ENCODE measurements at places on chromosomes 12 and 14.

DNA sequence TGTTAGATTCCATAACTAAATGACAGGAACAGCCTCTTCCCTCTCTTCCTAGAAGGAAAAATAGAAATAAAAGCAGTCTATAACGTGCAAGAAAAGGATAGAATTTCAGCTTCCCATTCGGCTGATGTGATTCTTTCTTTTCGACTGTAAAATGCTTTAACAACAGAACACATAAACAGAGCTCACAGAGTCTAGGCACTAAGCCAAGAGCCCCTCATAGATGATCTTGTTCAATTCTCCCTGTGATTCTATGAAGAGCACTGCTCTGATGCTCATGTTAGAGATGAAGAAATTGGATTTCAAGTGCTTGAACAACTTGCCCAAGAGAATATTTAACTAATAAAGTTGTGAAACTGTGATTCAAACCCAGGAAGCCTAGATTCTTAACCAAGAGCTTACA lies 232.7 kb downstream of the RPAP3 start:
- no peak for DNase-seq

DNA sequence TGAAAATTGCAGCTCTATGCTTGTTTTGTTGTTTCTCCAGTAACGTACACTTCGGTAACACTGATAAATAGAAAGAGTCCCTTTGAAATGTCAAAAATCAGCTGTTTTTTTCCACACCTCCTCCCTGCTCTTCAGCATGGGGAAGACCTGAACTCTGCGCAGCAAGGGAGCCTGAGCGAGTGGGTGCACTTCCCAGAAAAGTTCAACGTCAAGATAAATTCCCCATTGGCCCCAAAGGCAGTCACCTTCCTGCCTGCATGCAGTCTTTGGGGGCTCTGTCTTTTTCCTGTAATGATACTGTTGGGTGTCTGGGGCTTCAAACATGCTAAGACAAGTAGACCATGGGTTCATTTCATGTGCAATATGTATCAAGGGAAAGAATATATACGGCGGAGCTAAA lies 8.8 kb upstream of the FOXG1 start:
- DNase-seq, result no peak

- DNase-seq, result no peak
Observed at GRCh38 chr12:103499571-103499970, 3.8 kb upstream of the C12orf42 start.

- DNase-seq, result no peak
Observed at GRCh38 chr14:101553931-101554330, 7.4 kb upstream of the DIO3 start.

- DNase-seq, result no peak
Observed at GRCh38 chr12:119182701-119183493, 4.2 kb downstream of the HSPB8 start.

GRCh38 chr12:69389831-69390230 lies 30.3 kb downstream of the YEATS4 start:
- no peak for DNase-seq

DNA sequence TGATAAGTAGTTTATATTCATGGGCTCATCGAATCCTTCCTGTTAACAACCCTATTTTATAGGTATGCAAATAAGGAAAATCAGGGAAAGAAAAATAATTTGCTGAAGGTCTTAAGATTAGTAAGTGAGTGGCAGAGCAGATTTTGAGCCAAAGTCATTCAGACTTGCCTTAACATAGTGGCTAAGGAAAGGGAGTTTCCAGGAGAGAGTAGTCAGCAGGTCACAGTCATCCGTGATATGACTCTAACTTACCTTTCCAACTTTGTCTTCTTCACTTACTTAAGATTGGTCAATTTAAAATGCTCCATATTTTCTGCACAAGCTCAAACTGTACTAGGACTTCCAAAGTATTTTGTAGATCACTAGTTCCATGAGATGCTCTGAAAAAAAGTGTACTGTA lies 46.6 kb downstream of the AKAP6 start:
- DNase-seq, result no peak

- DNase-seq, result no peak
Observed at GRCh38 chr14:91152499-91152898, 38.6 kb downstream of the DGLUCY start.

GRCh38 chr14:92694807-92695206 lies 53.6 kb downstream of the LGMN start:
- DNase-seq, result no peak

DNA sequence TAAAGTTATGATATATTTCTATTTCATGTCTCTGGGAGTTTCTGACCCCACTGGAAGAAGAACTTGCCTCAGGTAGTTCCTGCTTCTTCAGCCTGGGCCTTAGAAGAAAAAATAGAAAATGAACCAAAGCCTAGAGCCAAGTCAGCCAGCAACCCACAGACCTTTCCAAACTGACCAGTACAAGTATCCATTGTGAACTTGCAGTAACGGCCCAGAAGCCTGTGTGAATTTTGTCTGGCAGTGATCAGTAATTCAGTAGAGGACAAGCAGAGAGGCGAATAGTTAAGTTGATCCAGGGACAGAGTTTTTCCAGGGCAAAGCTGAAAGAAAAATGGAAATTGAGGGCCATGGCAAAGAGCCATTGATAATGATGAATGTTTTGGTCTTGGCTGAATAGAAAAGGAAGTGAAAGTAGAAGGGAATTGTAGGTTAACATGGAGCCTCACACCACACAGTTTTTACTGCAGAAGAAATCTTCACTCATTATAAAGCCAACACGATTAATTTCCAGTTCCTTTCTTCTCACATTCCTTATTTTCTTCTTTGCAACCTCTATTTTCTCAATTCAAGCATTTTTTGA lies 311.8 kb downstream of the BTG1 start:
- DNase-seq, result no peak

DNA sequence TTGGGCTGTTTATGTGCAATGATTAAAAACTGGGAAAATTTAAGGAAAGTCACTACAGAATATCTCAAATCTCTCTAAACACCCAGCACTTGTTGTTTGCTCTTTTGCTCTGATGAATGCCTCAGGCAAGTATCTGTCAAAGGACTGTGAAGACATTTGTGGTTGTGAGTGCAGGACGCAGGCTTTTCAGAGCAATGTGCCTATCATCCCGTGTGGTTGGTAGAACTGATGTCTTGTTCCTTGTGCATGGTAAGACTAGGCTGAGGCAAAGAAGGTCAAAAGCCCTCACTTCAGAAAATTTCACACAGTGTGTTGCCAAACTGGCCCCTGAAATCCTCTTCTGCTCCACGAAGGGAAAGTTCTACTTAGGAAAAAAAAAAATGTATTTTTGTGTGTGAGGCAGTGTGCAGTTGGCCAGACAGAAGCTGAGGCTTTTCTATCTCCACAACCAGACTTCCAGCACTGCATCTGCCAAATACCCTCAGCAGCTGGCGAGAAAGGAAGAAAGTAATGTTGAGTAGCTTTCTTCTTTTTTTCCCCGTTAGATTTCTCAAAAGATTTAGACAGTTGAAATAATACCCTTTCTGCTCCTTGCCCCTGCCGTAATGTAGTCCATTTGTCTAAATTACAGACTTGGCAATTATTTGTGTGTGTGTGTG lies 1103.1 kb downstream of the VRK1 start:
- DNase-seq, result no peak

GRCh38 chr14:100037353-100037752 lies 27.9 kb upstream of the EVL start:
- DNase-seq, result no peak

DNA sequence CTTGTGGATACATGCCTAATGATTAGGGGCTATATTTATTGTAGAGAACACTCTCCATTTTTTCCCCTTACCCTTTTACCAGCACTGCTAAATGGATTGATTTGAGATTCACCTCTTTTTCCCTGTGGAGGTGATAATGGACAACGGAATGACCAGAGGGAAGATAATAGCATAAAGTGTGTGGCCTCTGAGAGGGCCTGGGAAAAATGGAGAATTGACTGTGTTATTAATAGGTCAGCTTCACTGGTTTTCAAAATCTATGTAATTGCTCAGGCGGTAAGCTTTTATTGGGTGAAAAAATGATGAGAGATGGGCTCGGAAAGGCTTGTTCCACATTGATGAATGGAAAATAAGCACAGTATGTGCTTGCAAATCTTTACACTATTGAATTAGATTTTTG lies 15.8 kb downstream of the FLRT2 start:
- DNase-seq, result no peak

- no peak for DNase-seq
Observed at GRCh38 chr14:37320106-37320505, 122.4 kb downstream of the MIPOL1 start.

- no peak for DNase-seq
Observed at GRCh38 chr12:21906919-21907493, 34.2 kb downstream of the ABCC9 start.

DNA sequence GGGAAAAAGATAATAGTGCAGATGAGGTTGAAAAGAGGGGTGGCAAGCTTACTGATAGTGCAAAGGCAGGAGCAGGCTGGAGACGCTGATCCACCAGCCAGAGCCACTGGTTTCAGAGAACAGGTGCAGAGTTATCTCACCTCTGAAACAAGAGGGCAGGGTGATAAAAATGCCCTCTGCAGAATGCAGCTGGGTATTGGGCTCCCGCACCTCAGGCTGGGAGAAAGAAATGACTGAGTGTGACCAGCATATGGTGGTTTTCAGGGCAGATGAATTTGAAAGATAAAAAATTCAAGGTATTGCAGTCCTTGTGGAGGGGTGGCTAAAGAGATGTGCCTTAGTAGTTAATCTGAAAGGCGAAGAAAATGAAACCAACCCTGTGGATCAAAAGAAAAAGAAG lies 2.9 kb upstream of the TMEM30B start:
- no peak for DNase-seq

DNA sequence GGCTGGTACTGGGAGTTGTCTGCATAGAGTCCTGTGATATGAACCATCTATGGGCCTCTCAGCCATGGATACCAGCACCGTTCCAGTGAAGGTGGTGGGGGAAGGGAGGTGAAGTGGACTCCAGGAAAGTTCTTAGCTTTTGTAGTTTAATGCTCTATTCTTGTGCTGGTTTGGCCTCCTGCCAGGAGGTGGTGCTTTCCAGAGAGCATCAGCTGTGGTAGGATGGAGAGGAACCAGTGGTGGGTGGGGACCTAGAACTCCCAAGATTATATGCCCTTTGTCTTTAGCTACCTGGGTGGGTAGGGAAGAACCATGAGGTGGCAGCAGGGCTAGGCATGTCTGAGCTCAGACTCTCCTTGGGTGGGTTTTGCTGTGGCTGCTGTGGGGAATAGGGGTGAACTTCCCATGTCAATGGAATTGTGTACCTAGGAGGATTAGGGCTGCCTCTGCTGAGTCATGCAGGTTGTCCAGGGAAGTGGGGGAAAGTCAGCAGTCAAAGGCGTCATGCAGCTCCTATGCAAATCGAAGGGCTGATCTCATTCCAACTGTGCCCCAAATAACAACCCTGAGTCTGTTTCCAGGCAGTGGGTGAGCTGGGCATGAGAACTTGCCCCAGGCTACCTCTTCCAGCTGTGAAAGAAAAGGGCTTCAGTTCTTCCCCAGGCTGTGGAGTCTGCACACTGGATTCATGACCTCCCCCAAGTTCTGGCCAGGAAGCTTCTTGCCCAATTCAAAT lies 14.2 kb downstream of the GZMH start:
- DNase-seq, result no peak

- DNase-seq, result no peak
Observed at GRCh38 chr12:45458854-45459807, 243.2 kb downstream of the ANO6 start.

- no peak for DNase-seq
Observed at GRCh38 chr12:12505544-12506495, 56.8 kb downstream of the DUSP16 start.

- DNase-seq, result no peak
Observed at GRCh38 chr14:103819503-103820307, 27.7 kb downstream of the PPP1R13B start.

DNA sequence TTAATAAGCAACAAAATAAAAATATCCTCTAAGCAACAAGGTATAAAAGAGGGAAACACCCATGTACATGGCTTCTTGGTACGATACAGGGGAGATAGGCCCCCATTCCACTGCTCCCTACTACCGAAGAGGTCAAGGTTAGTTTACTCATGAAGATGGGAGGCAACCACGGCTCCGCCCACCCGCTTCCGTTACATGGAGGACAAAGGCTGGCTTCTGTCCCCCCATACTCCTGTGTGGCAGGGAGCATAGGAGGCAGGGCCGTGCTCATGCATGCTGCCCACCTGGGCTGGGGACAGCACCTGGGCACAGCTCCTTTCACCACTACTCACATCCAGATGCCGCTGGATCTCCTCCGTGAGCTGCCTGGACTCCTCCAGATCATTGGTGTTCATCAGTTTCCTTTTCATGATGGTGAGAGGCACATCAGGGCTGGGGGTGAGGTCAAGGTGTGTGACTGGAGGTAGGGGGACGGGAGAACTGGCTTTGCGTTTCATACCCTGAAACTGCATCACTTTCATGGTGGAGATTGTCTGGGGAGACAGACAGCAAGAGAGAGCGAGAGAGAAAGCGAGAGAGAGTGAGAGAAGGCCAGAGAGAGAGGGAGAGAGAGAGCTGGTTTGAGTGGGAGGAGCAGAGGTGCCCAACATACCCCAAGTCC lies 39.0 kb downstream of the LGMN start:
- DNase-seq, result no peak

GRCh38 chr12:60935981-60936761 lies 1324.0 kb upstream of the USP15 start:
- no peak for DNase-seq

- no peak for DNase-seq
Observed at GRCh38 chr12:14928931-14929330, 9.4 kb downstream of the ERP27 start.

DNA sequence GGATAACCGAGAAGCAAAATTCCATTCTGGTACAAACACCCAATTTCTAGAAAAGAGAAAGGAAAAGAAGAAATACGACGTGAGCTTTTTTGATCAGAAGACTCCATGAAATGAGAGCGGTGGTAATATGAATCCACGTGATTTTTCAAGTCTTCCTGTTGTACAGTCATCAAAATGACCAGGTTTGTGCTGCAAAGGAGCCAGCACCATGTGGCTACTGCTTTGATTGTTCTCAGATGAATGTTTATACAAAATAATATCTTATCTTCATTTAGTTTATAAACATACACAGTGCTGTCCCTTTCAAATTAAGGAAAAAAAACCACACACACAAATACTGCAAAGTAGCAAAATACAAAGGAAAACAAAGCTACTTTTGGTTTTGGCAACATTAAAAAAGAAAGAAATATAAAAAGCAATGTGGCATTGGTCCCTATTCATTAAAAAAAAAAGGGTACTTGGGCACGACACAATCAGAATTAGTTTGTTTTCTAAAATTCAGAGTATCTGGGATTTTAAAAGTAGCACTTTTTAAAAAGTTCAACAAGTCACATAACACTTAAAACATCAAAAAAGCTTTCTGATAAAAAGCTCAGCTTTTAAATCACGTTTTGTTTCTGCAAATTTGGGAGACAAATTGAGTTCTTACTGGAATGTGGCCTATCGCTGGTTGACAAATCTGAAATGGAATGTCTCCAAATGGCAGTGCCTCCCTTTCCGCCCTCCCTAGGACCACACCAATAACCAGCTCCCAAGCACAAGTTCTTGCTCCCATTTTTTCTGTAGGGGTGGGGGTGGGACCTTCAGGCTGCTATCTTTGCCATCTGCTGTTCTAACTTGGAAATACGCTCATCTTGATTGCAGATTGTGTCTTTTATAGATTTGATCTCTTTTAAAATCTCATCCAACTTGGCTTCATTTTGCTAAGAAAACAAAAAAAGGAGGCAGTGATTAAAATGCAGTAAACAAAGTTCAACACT lies 13.2 kb upstream of the SELPLG start:
- no peak for DNase-seq

Data from Karpas-422 (cell line).